ENCODE measurements at places on chromosomes 5 and 9. TPM values are rescaled to one million over a fixed set of nuclear protein-coding genes. Genes with fewer than 3 reads are reported as not detected.
A peak's percentile ranks its signal among the peaks of the same experiment; 100 is the strongest.

DNA sequence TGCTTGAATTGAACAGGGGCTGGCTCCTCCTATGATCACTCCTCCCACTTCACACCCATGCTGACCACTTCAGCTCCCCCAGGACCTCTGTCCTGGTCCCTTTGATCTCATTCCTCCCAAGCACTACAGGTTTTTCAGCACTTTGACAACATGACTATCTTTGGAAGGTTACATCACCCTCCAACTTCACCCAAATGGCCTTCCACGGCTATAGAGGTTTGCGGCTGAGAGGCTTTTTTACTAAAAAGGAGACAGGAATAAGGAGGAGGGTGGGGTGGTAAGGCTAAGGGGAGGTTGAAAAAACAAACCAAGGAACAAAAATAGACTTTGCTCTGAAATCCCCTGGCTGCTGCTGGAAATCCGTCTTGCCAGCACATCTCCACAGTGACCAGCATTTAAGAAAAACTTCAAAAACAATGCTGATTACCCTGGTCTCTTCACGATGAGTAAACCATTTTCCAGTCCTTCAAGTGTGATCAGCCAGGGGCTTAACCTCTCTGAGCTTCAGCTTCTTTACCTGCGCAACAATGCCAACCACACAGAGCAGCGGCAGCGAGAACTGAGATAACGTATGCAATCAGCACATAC, 102.7 kb downstream of the DPYSL3 start:
- no peak for DNase-seq

CETN3 gene
- total RNA-seq: 22.2 TPM

PCDHGA12 gene
- total RNA-seq: 7.6 TPM

DNA sequence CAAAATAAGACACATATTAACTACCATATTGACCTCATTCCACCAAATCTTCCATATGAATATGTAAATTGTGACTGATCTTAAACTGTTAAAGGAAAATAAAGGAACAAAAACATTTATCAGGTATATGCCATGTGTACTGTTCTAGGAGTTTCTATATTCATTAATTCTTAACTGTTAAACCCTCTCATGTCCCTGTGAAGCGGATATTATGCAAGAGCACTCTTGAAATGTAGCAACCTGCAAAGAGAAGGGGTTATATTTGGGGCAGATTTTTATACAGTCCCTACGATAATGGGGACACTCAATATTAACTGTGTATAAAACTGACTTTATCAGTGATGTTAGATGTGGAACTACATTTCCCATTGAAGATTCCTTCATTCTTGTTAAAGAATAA, 184.9 kb upstream of the OR13F1 start:
- no peak for DNase-seq

DNA sequence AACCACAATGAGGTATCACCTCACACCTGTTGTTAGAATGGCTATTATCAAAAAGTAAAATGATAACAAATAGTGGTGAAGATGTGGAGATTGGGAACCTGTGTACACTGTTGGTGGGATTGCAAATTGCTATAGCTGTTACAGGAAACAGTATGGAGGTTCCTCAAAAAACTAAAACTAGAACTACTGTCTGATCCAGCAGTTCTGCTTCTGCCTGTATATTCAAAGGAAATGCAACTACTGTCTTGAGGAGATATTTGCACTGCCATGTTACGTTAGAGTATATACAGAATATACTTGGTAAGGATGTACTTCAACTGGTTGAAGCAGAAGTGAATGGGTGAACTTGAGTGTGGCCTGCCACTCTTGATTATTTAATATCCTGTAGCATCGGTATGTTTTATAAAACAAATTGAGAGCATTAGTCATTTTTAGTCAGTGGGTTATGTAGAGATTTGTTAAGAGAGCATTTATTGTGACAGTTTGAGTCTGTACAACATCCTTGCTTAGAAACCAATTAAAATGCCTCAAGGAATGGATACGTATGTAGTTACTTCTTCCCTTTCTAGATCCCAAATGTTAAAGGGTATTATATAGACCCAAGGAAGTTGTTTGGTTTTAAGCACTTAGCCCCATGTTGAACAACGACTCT, 37.5 kb downstream of the ZCCHC7 start:
- DNase-seq: no peak

ZNF484 gene
- total RNA-seq: 5.4 TPM

- DNase-seq: no peak
These were observed 261.6 kb downstream of the NFIB start for GRCh38 chr9:14052359-14052758.

DNA sequence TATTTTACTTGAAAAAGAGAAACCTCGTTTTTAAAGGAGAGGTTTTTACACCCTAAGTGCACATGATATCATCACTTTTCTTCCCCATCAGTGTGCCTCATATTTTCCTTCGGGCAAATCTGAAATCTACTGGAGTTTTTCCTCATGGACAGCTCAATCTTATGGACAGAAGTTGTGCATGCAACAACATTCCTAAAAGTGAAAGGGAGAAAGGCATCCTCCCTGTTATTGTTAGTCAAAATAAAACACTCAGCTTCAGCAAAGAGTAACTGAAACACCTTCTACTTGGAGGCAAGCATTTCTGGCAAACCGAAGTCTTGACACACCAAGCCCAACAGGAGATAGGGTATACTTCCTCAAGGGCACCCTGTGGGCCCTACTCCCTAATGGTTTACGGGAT, 217.9 kb downstream of the BNC2 start:
- no peak for DNase-seq

DNA sequence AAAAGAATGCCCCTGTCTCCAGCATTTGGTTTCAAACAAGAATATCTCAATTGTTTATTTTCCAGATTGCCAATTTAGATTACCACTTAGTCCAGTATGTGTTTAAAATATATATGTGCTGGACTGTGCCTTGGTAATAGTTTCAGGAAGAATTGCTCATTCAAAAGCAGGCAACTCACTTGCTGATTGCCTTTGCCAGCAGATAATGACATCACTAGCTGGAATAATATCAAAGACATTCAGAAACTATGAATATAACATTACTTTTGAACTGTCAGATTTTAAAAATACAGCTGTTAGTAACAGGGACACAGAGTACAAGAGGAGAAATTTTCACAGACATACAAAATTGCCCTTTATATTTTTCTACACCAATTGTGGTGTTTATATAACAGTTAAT, 96.0 kb upstream of the ITGA2 start:
- no peak for DNase-seq

DNA sequence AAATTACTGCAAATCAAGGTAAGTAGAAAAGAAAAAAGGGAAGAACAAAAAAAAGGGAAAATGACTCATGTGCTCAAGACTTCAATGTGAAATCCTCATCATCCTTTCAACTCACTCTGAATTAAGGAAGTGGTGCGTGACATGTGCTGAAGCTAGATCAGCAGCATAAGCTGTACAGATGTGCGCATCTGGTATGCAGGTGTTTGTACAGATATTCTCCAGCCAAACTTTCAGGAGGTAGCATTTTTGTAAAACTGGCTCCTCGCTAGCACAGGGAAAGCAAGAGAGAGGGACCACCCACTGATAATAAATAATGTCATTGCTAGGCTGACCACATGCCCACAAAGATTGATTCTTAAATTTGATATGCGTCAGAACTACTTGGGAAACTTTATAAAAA, 253.9 kb upstream of the RGMB start:
- DNase-seq: no peak

DNA sequence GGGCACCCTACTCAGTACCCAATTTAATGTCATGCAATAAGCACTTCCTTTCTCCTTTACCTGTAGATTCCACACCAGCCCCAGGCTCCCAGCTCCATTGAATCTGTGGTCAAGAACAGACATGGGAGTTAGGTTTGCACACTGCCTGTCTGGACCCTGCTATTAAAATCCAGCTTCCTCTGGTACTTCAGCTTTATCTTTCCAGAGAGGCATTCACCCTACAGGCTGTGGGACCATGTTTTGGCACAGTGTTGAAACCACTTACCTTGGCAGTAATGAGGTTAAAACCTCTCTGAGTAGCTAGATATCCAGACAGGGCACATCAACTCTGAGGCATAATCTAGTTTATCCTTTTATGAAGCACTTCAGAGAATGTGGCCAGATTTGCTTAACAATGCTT, 191.5 kb upstream of the PCSK5 start:
- no peak for DNase-seq

LCN1 gene
- not detected for total RNA-seq

DNA sequence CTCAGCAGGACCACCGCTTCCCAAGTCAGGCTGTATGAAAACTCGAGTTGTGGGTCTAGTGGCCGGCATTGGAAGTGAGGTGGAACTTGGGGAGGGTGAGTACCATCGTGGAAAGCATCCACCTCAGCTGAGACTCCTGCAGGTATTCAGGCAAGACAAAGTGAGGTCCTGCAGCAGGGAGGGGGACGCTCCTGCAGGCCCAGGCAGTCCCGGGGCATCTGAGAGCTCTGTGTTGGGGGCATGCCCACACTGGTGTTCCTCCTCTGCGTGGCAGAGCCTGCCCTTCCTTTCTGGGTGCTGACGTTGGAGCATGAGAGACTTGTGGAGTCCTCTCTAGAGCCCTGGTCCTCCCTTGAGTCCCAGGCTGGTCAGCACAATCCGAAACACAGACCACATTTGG, 187.7 kb downstream of the CACNA1B start:
- no peak for DNase-seq

ORM2 gene
- total RNA-seq: not detected

DNA sequence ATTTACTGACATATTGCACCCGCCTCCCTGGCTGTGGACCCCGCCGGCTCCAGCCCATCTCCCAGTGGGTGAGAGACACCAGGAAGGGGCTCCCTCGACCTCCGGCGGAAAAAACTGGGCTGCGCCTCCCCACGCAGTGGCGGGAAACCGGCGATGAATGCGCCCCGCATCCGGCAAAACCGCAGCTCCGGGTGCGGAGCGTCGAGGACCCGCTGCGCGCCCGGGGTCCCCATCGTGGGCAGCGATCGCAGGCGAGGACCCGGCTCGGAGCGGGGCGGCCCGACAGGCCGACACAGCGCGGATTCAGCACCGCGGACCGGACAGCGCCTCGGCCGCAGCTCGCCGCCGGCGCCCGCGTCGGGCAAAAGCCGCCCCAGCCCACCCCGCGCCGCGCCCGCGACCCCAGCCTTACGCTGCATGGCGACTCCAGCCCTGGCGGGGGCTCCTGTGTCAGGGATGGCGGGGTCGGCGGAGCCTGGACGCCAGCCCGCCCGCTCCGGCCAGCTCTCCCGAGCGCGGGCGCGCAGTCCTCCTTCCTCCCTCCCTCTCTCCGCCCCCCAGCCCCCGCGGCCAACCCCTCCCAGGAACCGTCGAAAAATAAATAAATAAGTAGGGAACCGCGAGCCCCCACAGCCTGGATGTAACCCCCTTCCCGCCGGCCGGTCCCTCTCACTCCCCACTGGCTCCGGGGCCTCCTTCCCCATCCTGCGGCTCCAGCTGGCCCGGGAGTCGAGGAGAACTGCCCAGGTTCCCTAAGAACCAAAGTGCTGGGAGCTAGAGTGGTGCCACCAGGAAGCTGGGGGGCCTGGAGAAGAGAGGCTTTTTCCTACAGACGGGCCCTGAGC, 3.1 kb downstream of the LHX3 start:
- no peak for DNase-seq

IFNA2 gene
- not detected for total RNA-seq

- peak; percentile 36 for DNase-seq
These were observed 818.2 kb downstream of the TLR4 start for GRCh38 chr9:118522093-118523028.

DNA sequence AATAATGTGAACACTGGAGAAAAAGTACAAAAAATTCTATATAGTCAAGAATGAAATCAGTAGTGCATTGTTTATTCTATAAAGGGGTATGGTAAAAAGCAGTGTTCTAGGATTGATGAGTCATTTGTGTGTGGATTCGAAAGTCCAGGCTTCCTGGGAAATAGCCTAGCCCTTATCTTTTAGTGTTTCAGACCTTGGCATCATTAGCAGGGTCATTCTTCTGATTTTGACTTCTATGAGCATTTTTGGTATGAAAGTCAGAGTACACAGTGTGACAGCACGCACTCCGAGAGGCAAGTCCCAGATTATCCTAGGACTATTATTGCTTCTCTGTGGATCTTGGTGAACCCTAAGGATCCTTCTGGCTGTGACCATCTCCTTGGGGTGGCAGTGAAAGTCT, 16.9 kb downstream of the PCSK5 start:
- no peak for DNase-seq

DNA sequence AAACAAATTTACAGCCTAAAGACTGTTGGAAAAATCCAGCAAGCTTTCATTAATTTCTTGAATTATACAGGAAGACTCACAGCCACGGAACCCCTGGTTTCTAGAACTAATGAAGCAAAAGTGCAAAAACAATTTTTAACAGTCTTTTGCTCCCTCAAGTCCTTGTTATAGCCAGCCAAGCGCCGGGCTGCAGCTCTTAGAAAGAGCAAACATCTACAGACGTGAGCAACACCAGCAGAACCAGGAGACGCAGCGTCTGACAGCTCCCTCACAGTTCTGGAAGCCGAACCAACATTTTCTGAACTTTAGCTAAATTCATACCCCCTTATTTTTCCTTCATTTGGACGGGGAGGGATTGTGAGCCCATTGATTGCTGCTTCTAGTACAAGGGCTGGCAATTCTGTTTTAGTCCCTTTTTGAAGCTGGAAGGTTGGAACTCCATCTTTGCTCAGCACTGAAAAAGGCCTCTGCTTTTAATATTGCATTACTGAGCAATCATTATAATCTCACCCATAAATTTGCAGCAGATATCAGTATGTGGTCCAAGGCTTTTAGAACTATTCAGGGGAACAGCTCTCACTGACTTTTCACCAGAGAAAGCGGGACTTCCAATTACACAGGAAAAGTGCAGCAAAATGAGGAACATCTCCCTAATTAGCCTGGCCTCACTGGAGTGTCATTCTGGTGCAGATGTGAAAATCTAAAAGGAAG, 45.8 kb downstream of the AK8 start:
- DNase-seq: no peak

DNA sequence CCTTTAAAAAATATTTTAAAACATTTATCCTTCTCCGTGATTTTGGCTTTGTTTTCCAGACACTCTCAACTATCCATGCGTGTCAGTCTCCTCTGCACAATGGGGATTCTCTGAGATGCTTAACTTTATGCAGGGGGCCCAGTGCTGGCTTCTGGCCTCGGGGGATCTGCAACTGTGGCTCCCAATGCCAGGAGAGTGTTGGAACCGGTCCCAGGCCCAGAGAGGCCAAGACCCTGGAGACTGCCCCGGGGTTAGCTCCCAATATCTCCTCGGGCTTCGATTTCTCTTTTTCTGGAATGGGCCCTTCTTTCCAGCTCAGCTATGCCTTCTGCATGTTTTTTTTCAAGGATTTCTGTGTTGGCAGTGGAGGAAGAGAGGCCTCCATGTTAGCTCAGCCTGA, 20.1 kb upstream of the SARDH start:
- DNase-seq: no peak

DNA sequence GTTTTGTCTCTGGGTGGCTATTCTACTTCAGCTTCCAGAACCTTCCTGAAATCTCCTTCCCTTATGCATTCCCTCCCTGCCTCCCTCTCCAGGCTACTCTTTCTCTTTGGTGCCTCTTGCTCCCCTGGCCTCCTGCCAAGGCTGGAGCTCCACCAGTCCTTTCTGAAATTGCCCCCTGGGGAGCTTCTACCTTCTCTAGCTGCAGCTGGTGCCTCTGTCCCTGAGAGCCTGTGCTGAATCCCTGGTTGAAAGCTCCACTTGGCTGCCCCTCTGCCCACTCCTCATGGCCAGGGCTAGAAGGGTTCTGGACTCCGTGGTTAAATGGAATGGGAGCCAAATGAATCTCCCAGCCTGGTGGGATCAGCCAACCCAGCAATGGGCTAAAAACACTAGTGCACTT, 80.1 kb downstream of the COL15A1 start:
- DNase-seq: peak; percentile 62

All from heart left ventricle (tissue), 16 donors.